ENCODE measurements at places on chromosomes 6 and 20. TPM values are rescaled to one million over a fixed set of nuclear protein-coding genes. Genes with fewer than 3 reads are reported as not detected.

SEL1L2 gene
- not detected for total RNA-seq

GRCh38 chr6:157281570-157281969, 41.7 kb downstream of the TMEM242 start:
- DNase-seq = no peak

IRF4 gene
- total RNA-seq = not detected

DNA sequence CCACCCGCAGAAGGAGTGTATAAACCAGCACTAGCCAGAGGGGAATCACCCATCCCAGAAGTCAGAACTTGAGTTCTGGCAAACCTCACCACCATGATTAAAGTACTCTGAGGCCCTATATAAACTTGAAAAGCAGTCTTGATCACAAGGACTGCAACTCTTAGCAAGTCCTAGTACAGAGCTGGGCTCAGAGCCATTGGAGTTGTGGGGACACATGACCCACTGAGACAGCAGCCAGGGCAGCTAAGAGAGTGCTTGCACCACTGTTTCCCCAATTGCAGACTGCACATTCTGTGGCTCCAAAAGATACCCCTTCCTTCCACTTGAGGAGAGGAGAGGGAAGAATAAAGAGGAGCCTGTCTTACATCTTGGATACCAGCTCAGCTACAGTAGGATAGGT, 4.7 kb upstream of the MCM9 start:
- no peak for DNase-seq

DNA sequence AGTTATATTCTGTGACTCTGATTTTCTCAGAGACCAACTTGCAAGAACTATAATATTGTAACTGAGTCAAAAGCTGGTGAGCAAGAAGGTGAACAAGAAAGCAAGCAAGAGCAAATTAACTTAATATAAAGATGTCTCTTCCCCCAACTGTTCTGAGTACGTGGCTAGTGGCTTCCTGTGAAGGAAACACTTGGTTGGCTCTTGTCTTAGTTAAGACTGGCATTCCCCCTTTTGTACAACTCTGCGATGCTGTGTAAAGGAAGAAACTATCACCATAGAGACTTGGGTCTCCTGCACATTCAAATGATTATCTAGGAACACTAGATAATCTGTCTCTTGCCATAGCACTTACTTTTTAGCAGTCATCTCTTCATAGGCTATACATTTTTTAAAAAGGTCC, 47.3 kb upstream of the TNFAIP3 start:
- no peak for DNase-seq

DNA sequence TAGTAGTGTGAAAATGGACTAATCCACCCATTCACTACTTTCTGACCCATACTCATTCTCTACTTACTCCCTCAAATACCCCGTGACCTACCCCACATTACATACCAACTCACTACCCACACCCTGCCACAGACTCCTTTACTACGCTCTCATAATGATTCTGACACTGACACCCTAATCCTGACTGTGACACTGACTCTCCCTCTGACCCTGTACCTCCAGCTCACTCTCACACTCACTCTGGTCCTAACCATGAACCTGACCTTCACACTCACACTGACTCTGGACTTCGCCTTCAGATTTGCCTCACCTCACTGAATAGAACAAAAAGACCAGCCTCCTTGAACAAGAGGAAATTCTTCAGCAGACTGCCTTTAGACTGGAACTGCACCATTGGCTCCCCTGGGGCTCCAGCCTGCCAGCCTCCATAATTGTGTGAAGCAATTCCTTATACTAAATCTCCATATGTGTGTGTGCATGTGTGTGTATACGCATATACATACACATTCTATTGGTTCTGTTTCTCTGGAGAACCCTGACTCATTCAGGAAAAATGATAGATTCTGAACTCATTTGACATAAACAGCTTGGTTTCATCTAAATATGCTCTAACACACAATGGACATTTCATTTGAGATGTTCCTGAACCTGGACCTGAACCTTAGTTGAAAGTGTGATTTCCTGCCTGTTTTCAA, 10.5 kb upstream of the ZNF343 start:
- DNase-seq = no peak

- peak; percentile 68 for DNase-seq
These were observed 395.3 kb downstream of the CD109 start for GRCh38 chr6:74091136-74091793.

- DNase-seq = no peak
These were observed 37.1 kb downstream of the PROKR2 start for GRCh38 chr20:5279661-5280060.

RIN2 gene
- total RNA-seq = 23.9 TPM

DNA sequence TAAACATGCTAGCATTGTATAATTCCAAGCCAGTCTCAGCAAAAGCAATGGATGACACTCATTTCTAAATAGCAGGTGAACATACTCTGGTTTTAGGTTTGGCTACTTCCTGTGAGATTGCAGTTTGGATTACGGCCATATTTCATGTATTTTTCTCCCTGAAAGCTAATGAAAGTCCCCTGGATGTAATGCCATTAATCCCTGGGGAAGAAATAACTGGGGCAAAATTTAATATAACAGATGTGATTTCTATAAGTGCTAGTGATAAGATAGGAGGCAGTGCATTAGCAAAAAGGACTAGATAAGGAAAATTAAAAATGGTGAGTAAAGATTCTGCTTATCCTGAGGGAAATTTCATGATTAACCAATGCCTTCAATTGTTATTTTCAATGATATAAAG, 238.2 kb downstream of the ADGRB3 start:
- no peak for DNase-seq

PHACTR3 gene
- total RNA-seq = 4.5 TPM

- no peak for DNase-seq
These were observed 121.3 kb downstream of the MYO6 start for GRCh38 chr6:75870389-75870788.

DNA sequence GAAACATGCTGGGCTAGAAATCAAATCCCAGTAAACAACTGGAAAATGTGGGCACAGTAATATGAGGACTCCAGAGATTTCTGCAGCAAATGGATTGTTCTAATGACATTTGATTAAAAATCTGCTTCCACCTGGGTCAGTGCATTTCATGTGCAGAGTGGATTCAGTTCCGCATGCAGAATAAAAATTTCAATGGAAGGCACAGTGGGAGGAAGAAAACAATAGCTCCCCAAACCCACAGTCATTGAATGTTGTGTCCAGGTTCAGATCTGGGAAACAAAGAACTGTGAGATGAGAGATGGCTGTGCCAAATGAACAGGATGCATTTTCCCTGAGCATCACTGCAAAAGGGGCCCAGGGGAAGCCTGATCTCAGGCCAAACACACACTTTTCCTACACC, 403.1 kb downstream of the BTBD9 start:
- no peak for DNase-seq

DNA sequence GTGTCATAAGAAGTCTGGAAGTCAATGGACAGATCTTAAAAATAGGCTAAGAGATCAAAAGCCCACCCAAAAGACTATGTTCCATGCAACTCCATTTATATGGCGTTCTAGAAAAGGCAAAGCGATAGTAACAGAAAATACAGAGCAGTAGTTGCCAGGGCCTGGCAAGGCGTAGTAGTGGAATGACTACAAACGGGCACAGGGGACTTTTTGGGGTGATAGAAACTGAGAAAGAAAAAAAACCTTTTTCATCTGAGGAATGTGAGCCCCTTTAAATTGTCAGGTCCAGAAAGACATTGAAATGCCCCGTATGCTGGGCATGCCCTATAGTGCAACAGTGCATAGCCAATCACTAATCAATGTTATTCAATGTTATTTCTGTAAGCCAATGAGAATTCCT, 47.2 kb upstream of the FAM50B start:
- no peak for DNase-seq

SLC52A3 gene
- 0.14 TPM for total RNA-seq

- no peak for DNase-seq
These were observed 11.4 kb upstream of the DUSP22 start for GRCh38 chr6:280775-281468.

GRCh38 chr6:135209803-135210202, 28.7 kb downstream of the MYB start:
- no peak for DNase-seq

- no peak for DNase-seq
These were observed 26.4 kb upstream of the UST start for GRCh38 chr6:148720406-148720805.

DNA sequence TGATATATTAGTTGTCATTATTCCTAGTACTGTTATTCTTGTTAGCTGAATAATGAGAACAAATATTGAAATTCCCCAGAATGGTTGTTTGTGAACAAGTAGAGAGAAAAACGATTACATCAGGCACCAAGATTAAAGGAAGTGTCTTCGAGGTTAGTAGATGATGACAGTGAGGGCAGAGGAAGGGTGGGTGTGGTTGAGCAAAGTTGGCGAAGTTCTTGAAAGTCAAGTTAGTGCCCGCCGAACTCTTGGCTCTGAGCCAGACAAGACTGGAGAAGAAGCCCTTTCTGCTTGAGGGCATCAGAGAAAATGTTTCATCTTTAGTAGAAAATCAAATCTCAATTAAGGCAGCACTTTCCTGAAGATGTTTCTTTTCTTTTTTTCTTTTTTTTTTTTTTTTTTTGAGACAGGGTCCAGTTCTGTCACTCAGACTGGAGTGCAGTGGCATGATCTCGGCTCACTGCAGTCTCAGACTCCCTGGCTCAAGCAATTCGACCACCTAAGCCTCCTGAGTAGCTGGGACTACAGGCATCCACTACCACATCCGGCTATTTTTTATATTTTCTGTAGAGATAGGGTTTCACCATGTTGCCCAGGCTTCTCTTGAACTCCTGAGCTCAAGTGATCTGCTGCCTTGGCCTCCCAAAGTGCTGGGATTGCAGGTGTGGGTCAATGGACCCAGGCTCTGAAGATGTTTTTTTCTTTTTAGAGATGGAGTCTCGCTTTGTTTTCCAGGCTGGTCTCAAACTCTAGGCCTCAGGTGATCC, 77.1 kb downstream of the SGK1 start:
- DNase-seq = peak; percentile 71

DNA sequence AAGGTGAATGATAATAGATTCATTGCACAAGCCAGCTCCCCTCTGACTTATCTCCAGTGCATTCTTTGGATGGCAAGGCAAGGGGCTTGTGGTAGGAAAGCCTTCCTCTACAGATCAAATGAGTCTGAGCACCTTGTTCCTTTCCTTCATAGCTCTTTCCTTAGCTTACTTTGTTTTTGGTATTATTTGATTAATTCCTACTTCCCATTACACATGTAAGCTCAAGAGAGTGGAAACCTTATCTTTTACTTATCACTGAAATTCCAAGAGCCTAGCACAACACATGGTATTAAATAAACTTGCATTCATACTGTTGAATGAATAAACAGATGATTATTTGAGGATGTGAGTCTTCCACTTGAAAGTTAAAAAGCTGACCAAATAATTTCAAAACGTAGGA, 41.7 kb downstream of the FRK start:
- no peak for DNase-seq

GRCh38 chr6:56848105-56848504, 106.8 kb upstream of the BEND6 start:
- DNase-seq = no peak

SYTL3 gene
- total RNA-seq = 0.65 TPM

GRCh38 chr20:36483209-36483918, 58.0 kb upstream of the MYL9 start:
- DNase-seq = no peak

DNA sequence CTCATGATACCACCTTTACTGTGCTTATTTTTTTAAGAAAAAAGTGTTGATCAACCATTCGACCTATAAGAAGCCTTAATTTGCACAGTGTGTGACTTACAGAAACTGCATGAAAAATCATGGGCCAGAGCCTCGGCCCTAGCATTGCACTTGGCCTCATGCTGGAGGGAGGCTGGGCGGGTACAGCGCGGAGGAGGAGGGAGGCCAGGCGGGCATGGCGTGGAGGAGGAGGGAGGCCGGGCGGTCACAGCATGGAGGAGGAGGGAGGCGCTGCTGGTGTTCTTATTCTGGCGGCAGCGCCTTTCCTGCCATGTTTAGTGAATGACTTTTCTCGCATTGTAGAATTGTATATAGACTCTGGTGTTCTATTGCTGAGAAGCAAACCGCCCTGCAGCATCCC, 15.6 kb upstream of the SLC22A1 start:
- DNase-seq = no peak

GRCh38 chr6:169098116-169098515, 155.5 kb downstream of the THBS2 start:
- no peak for DNase-seq

HUS1B gene
- 0.72 TPM for total RNA-seq

C4A gene
- total RNA-seq = 16.2 TPM

ZNF292 gene
- 17.1 TPM for total RNA-seq

DNA sequence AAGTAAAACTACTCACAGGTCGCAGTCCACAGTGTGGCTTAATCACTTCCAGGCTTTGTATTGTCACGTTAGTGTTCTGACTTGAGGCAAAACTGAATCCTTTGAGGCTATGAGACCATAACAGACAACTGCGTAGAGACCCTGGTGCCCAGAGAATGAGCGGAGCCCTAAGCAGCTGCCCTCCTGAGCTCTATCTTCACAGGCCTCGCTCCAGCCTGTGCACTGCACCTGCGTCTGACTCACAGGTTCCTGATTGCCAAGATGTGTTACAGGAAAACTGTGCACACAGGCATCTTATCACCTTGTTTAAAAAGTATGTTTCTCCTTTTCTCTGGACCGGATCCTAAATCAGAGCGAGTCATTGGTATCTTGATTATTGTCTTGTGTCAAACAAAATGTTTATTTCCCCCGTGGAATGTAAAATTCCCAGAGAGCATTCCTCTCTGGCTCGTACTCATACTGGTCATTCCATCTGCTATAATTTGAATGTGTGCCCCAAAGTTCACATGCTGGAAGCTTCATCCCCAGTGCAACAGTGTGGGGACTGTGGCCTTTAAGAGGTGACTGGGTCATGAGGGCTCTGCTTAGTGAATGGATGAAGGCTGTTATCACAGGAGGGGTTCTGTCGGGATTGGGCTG, 25.7 kb downstream of the PRR18 start:
- no peak for DNase-seq

DNA sequence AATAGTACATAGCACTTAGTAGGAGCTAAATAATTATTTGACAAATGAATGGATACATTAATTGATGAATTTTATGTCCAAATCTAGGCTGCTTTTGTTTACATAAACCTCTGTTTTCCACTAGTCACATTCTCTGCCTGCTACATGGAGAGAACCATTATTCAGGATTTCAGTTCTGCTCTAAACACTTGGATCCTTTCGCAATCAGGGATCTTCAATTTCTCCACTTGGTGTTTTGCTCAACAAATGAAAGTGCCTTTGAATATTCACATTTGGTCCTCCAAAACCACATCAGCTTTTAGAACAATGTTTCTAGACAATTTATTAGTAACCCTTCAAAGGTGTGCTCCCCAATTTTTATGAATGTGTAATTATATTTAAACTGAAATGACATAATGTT, 30.6 kb upstream of the HLA-DQB1 start:
- DNase-seq = no peak

ZNF334 gene
- total RNA-seq = not detected
